Activated CD4-positive, alpha-beta T cell treated with anti-CD3 and anti-CD28 coated beads for 36 hours (primary cell): ENCODE measurements at places on chromosomes 5 and 9. TPM values are rescaled to one million over a fixed set of nuclear protein-coding genes. Genes with fewer than 3 reads are reported as not detected.

Gene PLAC8L1
- total RNA-seq: 0.30 TPM

Gene FAM78A
- 52.3 TPM for total RNA-seq

Gene FCN2
- not detected for total RNA-seq

Gene CD74
- total RNA-seq: 217 TPM

Gene SLC6A3
- not detected for total RNA-seq

Gene ABITRAM
- total RNA-seq: 12.2 TPM

Gene SLC34A3
- not detected for total RNA-seq

Gene STING1
- 178 TPM for total RNA-seq

Gene CDHR2
- 0.61 TPM for total RNA-seq

Gene GKAP1
- total RNA-seq: 3.3 TPM

Gene SLC44A1
- total RNA-seq: 9.7 TPM

Gene SLC6A7
- total RNA-seq: not detected

Gene SEMA4D
- 215 TPM for total RNA-seq

Gene SRA1
- total RNA-seq: 33.2 TPM

Gene CAVIN4
- total RNA-seq: 0.16 TPM

Gene SEMA6A
- total RNA-seq: not detected

DNA sequence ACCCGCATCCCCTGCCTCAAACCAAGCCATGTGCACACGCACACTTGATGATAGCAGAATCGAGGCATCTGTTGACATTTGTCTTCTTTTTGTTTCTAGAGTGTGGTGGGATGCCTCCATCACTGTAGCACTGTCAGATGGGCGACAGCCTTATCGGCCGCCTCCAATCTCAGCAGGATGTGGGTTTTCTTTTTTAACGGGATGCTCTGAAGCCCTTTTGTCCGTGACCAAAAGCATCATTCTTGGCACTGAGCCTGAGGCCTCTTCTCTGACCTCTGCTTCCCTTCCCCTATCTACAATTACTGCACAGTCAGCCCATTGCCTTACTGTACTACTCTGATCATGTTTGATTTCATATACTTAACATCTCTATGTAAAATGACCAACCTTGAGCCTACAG lies 78.3 kb downstream of the LMNB1 start:
- no peak for DNase-seq

- no peak for DNase-seq
These were observed 8.9 kb downstream of the PPP1R26 start for GRCh38 chr9:135488527-135488926.

- no peak for DNase-seq
These were observed 1.5 kb downstream of the FAM170A start for GRCh38 chr5:119630752-119631440.

GRCh38 chr5:37696190-37697021 lies 143.4 kb downstream of the GDNF start:
- DNase-seq: no peak

- no peak for DNase-seq
These were observed 1455.1 kb upstream of the CDH9 start for GRCh38 chr5:28493456-28493855.

- no peak for DNase-seq
These were observed 96.2 kb downstream of the KCNT1 start for GRCh38 chr9:135798263-135798585.

DNA sequence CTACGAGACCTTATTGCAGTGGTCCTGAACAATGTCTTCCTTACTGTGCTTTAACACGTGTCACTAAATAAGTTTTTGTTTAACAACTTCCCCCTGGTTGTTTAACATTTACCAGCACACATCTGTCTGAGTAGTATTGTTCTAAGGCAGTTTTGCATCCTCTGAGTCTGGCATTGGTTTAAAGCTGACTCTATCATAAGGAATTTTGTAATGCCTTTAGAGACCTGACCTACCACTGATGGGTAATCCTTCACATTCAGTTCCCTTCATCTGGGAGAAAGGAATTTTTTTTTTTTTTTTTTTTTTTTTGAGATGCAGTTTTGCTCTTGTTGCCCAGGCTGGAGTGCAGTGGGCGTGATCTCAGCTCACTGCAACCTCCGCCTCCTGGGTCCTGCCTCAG lies 20.0 kb upstream of the PCAT7 start:
- DNase-seq: no peak

- no peak for DNase-seq
These were observed 95.7 kb downstream of the IZUMO3 start for GRCh38 chr9:24449976-24450375.

- DNase-seq: peak; percentile 27
These were observed 46.9 kb downstream of the AHRR start for GRCh38 chr5:368183-369084.

GRCh38 chr5:179616002-179616594 lies 7.4 kb downstream of the HNRNPH1 start:
- no peak for DNase-seq

DNA sequence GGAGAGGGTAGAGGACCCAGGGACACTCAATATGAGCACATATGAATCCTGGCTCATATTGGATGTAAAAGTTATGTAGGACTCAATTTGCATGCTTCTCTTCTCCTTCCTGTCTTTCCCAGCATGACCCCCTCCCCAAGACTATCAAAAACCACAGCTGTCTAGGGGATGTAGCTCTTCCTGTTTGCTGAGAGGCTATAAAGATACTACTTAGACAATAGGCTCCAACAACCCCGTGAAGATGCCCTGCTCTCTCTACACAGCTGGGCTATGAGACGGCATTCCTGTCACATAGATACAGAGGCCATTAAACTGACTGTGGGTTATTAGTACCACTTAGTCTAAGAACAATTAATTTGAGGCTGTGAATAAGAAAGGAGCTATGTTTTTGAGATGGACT lies 56.5 kb upstream of the PCSK1 start:
- DNase-seq: no peak

GRCh38 chr9:98612061-98612752 lies 96.5 kb downstream of the GABBR2 start:
- DNase-seq: no peak

- DNase-seq: no peak
These were observed 928.9 kb upstream of the C9orf72 start for GRCh38 chr9:28502189-28502588.

DNA sequence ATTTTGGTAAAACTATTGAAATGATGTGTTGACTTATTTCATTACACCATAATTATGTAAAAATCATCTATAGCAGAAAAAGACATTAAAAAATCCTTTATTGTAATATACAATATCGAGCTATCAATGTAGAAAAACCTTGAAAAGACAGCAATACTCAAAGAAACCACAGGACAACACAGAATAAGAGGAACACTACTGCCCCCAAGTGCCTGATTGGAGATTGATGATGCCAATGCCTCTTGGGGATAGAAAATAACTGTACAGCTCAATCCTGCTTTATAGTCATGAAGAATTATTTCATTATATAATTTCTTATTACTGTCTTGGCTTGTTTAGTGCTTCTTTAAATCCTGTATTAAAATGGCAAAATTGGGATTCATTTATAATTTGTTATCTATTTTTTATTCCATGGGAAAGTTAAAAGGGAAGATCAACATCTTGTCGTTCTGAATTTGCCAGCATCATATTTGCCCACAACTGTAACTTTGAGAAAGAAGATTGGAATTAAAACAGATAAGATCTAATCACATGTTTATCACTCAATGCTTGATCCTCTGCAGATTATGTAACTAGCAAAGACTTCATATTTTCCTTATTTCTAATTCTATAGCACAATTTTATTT lies 337.5 kb downstream of the CDH9 start:
- DNase-seq: peak; percentile 29

GRCh38 chr5:1724822-1725602 lies 74.6 kb downstream of the MRPL36 start:
- DNase-seq: peak; percentile 30

GRCh38 chr9:69178583-69179011 lies 4.5 kb downstream of the TJP2 start:
- DNase-seq: no peak

DNA sequence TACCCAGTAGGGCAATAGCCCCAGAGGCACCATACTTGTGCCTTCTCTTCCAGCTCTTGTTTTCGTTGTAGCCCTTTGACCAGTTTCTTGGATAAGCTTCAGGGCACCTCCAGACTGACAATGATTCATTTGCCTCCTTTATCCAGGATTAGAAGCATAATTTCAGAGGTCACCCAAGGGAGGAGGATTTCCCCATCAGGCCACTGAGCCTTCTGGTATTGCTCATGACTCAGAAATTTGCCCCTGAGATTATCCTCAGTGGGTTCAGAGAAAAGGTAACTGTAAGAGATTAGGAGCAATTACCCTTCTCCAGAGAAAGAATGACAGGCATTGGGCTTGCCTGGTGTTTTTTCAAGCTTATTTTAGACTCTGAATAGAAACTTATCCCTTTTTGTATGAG lies 147.9 kb downstream of the MSX2 start:
- DNase-seq: no peak

DNA sequence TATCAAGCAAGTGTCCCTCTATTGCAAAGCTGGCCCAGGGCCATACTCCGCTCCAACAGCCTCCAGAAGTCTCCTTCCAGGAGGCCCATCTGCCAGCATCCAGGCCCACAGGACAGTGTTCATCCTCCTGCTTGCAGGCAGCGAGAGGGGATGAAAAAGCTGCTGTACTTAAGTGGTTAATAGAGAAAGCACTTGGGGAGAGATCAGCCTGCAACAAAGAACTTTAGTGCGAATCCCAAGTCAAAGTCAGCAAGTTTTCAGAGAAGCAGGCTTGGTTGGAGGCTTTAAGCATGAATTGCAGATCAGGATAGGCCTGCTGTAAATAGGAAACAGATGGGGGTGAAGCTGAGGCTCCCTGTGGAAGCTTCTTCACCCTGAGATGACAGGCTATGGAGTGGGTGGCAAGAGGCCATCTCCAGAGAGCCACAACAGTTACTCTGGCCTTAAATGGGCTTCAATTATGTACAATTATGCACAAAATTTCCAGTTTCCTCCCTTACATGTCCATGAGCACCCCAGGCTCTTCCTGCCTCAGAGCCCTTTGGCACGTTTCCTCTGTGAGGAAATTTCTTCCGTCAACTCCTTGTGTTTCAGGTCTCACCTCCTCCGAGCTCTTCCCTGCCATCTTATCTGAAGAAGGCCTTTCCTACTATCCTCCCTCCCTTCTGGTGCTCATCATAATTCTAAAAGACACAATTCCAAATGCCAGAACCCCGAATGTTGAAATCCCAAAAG lies 98.0 kb upstream of the NR3C1 start:
- DNase-seq: no peak

DNA sequence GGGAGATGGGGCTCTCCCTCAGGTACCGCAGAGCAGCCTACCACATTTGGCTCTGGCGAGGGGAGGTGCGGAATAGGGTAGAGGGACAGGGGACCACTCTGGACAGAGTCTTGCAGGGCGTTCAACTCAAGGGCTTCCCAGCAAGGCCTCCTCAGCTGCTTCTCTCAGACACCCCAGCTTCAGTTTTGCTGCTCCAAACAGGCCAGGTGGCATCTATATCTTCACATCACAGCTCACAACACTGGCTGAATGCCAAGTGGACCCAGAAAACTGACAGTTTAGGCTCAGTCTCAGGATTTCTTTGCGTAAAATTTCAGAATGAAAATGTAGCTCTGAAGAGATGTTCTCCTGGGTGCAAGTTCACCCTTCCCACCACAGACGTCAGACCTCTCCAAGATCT lies 592.6 kb upstream of the ADAMTS16 start:
- no peak for DNase-seq

- DNase-seq: no peak
These were observed 66.5 kb downstream of the SEMA5A start for GRCh38 chr5:9479361-9479760.

DNA sequence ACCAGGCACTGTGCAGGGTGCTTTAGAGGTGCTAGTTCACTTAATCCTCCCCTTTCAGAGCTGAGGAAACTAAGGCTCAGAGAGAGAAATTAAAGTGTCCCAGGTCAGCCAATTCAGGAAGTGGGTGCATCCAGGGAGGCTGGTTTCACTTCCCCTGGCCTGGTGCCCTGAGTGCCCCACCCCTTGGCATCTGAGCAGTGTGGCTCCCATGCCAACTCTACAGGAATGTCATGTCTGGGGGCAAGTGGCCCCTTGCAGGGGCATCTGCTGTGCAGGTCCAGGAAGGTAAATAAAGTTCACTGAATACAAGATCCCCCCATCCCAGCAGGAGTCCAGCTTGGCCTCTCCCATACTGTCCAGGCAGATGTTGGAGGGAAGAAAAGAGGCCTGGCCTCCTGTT lies 4.4 kb upstream of the N4BP3 start:
- no peak for DNase-seq

- DNase-seq: peak; percentile 53
These were observed 131.9 kb downstream of the UGCG start for GRCh38 chr9:112028242-112029221.

- DNase-seq: no peak
These were observed 1672.9 kb upstream of the WWC1 start for GRCh38 chr5:166618526-166618925.

DNA sequence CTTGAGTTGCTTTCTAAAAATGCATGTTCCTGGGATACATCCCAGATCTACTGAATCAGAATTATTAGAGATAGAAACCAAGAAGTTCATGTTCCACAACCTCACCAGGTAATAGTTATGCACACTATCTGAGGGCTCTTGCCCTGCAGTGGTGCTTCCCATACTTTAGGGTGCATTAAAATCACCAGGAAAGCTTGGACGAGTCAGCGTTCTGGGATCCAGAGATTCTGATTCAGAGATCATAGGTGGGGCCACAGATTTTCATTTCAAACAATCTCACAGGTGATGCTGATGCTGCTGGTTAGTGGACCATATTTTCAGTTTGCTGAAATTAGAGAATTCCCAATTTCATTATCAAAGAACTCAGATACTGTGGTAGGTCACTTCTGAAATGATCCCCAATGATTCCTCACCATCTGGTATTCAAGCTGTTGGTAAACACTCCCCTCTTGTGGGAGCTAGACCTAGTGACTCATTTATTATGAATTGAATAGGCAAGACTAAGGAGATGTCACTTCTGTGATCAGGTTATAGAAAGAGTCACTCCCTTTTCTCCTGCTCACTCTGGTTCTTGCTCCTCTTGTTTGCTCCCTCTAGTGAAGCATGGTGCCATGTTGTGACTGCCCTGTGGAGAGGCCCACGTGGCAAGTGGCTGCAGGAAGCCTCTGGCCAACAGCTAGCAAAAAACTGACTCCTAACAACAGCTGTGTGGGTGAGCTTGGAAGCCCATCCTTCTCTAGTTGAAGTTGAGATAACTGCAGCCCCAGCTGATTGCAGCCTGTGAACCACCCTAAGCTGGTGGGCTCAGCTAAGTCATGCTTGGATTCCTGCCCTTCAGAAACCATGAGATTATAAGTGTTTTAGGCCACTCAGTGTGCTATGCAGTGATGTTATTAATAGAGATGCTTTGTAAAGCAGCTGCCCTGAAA lies 59.8 kb downstream of the SH3TC2 start:
- no peak for DNase-seq

GRCh38 chr5:57495285-57496086 lies 12.9 kb upstream of the ACTBL2 start:
- peak; percentile 6 for DNase-seq

DNA sequence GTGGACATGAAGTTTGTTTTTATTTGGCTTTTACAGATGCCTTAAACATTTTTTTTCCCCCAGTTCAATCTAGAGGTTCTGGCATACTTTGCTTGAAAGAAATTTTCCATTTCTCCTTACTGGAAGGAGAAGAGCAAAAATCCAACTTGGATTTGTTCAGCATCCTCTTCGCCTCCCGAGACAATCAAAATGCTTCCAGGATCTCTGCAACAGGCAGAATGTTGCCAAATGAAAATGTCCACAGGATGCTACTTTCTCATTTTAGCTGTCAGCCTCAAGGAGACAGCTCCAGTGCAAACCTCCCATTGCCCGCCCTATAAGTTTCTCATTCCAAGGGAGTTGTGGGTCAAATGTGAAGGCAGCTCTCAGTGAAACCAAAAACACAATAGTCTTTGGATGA lies 1972.1 kb downstream of the MAT2B start:
- DNase-seq: no peak
